ENCODE measurements at places on chromosomes 12 and 14.
A peak's percentile ranks its signal among the peaks of the same experiment; 100 is the strongest.

GRCh38 chr12:41356181-41356580, 168.1 kb downstream of the PDZRN4 start:
- no peak for DNase-seq

DNA sequence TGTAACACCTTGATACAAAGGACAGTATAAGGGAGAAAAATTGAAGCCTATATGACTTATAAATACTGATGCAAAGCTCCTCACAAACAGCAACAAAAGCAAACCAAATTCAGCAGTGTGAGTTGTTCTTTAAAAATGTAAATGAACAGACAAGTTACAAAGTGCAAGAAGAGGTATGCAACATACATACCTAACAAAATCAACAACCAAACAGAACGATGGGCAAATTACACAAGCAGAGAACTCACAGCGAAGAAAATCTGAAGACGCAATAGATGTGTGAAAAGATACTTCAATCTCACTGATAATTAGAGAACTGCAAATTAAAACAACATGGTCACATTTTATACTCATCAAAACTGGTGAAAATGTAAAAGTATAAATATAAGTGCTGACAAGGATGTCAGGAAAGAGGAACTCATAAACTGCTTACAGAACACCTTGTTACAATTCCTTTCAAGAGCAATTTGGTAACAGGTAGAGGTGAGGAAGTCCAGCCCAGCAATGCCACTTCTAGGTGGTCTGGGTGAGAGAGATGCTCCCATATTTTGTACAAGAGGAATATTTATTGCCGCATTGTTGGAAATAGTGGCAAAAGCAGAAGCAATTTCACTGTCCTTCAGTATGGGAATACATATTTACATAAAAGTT, 47.3 kb downstream of the CORO1C start:
- DNase-seq: no peak

DNA sequence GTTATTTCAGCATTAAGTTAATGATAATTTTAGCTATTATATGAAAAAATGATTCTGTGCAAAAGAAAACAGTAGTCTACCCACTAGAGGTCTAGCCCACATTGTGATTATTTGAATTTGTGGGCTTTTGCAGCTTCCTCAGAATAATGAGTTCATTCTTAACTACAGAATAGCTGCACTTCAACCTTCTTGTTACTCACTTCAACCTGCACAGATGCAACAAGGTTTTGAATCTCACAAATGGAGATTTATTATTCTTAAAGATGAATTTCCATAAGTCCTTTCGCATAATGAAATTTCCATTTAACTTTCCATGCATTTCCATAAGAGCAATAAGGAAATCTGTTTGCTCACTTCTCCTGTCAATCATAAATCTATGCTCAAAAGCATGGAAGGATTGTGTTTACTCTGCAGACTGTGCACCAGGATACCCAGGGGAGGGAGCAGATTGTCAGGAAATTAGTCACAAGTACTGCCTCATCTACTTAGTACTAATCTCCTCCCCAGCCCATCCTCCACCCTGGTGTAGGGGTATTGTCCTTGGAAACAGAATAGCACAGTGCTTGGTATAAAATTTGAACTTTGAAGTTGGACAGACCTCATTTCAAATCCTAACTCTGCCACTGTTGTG, 24.1 kb downstream of the PTGER2 start:
- no peak for DNase-seq

GRCh38 chr12:68560851-68561422, 49.8 kb upstream of the RAP1B start:
- DNase-seq: no peak

- no peak for DNase-seq
Observed at GRCh38 chr14:100546051-100546443, 41.2 kb downstream of the BEGAIN start.

DNA sequence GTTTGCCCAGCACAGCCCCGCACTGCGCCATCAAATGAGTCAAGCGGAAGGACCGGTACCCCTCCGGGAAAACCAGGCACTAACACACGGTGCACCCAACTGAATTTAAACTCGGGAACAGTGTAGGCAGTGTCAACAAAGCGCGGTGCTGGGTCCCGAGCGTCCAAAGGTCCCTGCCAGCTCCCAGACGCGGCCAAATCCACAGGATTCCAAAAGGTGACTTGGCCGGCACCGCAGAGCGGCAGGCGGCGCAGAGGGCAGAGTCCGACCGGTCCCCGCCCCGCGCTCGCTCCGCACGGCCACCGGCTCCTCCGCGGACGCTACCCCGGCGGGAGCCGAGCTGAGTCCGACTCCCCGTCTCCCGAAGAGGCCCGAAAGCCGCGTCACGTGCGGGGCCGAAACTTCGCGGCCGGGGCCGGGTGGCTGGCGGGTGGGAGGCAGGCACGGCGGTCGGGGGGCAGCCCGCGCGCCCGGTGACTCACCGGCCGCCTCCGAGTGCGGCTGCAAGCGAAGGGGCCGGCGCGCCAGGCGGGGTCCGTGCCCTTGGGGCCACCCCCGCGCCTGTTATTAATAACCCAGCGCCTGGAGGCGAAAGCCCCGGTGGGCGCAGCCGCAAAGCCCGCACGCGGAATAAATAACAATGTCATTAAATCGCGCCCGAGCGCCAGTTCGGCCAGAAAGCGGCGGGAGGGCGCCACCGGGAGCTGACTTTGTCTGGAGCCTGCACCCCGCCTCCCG, 863 bp downstream of the DENND5B start:
- DNase-seq: peak; percentile 65

GRCh38 chr14:53124786-53125185, 28.3 kb downstream of the DDHD1 start:
- no peak for DNase-seq

DNA sequence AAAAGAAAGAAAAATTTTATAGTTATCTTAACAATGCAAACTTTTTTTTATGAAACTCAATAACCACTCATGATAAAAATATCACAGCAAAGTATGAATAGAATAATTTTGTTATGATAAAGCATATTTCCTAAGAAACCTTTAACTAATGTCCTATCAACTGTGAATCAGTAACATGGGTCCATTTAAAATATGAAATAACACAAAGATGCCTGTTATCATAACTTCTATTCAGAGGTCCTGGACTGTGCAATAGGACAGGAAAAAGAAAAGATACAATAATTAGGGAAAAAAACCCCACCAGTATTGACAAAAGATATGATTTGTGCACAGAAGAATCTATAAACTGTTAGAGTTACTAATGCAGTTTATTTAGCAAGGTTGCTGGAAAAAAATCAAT, 245.4 kb downstream of the FOXN3 start:
- no peak for DNase-seq

- DNase-seq: no peak
Observed at GRCh38 chr12:31035967-31036665, 37.5 kb upstream of the DDX11 start.

- no peak for DNase-seq
Observed at GRCh38 chr12:97800561-97800960, 338.0 kb downstream of the RMST start.

DNA sequence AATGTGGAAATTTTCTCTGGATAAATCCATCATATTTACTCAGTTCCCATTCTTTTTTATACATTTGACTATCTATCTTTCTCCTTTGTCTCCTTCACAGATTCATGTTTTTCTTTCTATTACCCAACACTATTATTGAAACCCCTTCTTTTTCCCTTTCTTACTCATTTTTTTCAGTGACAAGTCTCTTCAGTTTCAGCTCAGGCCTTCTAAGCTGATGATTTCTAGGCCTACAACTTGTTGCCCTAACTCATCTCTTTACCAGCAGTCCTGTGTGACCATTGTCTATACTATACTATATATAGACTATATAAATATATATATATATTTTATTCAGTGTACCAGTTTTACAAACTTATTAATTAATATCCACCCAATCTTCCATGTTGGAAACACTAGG, 31.8 kb downstream of the SLC16A7 start:
- no peak for DNase-seq

DNA sequence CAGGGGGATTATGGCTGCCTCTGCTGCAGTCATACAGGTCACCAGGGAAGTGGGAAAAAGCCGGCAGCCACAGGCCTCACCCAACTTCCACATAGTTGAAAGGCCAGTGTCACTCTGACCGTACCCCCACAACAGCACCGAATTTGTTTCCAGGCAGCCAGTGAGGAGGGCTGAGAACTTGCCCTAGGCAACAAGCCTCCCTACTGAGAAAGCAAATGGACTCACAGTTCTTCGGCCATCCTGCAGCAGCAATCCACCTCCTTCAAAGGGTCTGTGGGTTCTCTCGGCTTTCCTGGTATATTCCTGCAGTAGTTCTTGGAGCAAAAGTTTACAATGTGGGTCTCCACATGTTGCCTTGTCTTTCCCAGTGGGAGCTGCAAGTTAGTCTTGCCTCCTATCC, 251.3 kb downstream of the ETNK1 start:
- DNase-seq: no peak

GRCh38 chr12:3168223-3169221, 91.3 kb downstream of the TSPAN9 start:
- no peak for DNase-seq

GRCh38 chr12:132872073-132872855, 15.1 kb downstream of the CHFR start:
- DNase-seq: no peak

GRCh38 chr12:31479516-31480210, 111.3 kb downstream of the DENND5B start:
- DNase-seq: no peak

- no peak for DNase-seq
Observed at GRCh38 chr12:31217356-31218130, 108.4 kb downstream of the SINHCAF start.

- no peak for DNase-seq
Observed at GRCh38 chr14:75702616-75703261, 41.7 kb downstream of the TTLL5 start.

GRCh38 chr12:115212356-115212755, 528.4 kb upstream of the TBX3 start:
- no peak for DNase-seq

- no peak for DNase-seq
Observed at GRCh38 chr14:101743701-101744100, 17.8 kb upstream of the PPP2R5C start.

- DNase-seq: no peak
Observed at GRCh38 chr14:90460136-90460535, 63.3 kb downstream of the CALM1 start.

- no peak for DNase-seq
Observed at GRCh38 chr12:38919191-38919590, 13.8 kb upstream of the CPNE8 start.

- DNase-seq: no peak
Observed at GRCh38 chr12:104467346-104467837, 10.6 kb downstream of the CHST11 start.

- no peak for DNase-seq
Observed at GRCh38 chr12:39902821-39903220, 203.1 kb downstream of the SLC2A13 start.

DNA sequence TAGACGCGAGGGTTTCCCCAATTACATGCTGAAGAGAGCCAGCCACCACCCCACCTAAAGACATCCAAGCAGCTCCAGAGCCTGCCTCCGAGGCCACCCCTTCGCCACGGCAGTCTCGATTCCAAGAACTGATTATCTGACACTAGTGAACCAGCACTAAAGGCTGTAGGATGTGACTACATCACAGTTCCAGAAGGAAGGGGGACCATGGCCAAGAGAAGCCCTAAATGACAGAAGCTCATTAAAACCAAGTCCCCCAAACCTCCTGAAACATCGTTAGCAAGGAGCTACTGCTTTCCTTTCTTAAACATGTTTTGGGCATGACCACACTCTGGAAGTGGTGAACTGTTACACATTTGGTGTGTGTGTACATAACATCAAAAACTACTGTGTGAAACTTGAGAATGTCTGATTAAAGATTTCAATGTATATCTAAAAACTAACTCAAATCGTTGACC, 88.2 kb downstream of the DUSP16 start:
- no peak for DNase-seq

- DNase-seq: no peak
Observed at GRCh38 chr12:96093543-96094196, 58.3 kb upstream of the LTA4H start.

- no peak for DNase-seq
Observed at GRCh38 chr14:34722723-34723545, 8.5 kb upstream of the CFL2 start.

- no peak for DNase-seq
Observed at GRCh38 chr14:96949594-96949993, 152.4 kb downstream of the VRK1 start.

DNA sequence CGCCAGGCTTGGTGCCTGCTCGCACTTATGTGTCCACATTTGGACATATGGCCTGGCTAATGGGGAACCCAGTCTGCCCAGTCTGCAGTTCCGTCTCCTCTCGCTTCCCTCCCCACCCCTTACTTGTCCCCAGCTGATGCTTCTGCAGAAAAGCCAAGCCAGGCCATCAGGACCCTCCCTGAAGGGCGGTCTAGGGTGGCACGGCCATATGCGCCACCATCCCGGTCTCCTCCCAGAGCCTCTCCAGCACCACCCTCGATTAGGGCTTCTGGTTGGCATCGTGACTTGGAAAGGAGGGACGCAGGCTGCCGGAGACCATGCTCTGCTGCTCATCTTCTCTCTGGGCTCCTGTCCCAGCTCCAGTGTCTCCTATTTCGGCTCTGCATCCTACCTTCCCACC, 54.6 kb downstream of the CALM1 start:
- no peak for DNase-seq

DNA sequence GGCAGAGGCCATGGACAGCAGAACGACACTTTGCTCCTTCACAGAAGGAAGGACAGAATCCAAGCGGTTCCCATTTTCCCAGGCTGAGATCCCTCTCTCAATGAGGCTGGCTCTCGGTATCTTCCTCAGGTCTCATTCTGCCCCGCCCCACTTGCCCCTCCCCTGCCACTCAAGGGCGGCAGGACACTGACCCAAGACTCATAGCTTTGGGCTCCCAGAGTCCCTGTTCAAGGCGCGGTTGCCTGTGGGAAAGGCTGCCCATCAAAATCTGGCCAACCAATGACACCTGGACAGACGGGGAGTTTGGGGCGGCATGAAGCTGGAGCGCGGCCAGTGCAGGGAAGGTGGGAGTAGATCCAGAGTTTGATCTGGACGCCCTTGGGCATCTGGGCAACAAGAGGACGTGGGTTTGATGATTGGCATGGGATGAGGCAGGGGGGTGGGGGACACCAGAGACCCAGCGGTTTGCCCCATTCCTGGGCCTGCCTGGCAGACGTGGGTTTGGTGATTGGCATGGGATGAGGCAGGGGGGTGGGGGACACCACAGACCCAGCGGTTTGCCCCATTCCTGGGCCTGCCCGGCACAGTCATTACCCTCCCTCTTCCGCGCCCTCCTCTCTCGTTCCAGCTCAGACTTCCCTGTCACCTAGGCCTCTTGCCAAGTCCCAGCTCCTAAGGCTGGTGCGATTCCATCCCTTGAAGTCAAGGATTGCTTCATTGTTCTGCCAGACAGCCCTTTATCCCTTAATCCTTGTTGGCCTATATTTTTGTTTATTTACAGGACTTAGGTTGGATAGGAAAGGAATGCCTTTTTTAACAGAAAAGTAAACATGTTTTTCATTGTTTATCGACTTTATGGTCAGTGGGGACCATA, 92.1 kb downstream of the NINJ2 start:
- DNase-seq: no peak

GRCh38 chr14:75134644-75135043, 7.8 kb upstream of the NEK9 start:
- no peak for DNase-seq

DNA sequence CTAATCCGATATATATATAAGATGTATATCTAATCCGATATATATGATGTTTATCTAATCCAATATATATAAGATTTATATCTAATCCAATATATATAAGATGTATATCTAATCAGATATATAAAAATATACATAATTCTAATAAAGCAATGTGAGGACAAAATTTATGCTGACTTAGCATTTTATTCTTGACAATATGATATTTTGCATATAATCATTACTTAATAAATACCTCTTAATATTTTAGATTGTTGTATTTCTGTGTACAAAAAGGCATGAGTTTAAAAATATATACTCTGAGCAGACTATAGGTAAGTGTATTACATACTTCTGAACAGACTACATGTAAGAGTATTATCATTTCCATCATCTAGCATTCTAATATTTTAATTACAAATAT, 18.9 kb downstream of the GLIPR1L2 start:
- DNase-seq: no peak
